Inflammatory macrophage (primary cell): ENCODE measurements at places on chromosomes 4 and X.

- DNase-seq, result no peak
Observed at GRCh38 chr4:154781126-154781982, at the start of gene RBM46. RBM46 (plus strand) TSS chr4:154781272; CDS start chr4:154796753, 15,481 bp downstream.

DNA sequence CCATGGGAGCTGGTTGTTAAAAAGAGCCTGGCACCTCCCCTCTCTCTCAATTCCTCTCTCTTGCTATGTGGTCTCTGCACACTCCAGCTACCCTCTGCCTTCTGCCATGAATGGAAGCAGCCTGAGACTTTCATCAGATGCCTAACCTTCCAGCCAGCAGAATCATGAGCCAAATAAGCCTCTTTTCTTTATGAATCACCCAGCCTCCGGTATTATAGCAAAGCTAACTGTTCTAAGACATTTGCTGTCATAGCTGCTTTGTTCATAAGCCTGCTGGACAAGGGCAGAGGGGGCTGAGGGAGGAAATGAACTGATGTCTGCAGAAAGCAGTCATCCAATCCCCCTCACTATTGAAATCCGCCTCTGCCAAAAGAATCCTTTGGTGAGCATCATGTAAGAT is 196.7 kb downstream of the ZNF330 start:
- DNase-seq, result no peak

- DNase-seq, result no peak
Observed at GRCh38 chrX:19720236-19720635, 167.2 kb downstream of the SH3KBP1 start.

DNA sequence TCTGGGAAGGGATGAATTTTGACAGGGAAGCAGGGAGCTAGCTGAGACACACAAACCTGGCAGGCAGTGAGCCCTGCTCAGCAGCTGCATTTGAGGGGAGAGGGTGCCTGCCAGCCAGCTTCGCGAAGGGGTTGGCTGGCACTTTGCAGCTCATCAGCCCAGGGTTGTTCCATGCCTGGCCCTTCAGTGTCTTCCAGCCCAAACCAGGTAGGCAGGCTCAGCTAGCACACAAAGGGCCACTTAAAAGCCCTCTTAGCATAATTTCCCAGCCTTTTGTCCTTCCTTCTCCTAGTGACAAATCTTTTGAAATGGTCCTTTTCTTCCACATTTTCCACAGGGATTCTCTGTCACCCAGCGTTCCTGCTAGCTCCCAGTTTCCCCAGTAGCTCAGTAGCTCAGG is 4.3 kb upstream of the FRMPD3 start:
- DNase-seq, result no peak

DNA sequence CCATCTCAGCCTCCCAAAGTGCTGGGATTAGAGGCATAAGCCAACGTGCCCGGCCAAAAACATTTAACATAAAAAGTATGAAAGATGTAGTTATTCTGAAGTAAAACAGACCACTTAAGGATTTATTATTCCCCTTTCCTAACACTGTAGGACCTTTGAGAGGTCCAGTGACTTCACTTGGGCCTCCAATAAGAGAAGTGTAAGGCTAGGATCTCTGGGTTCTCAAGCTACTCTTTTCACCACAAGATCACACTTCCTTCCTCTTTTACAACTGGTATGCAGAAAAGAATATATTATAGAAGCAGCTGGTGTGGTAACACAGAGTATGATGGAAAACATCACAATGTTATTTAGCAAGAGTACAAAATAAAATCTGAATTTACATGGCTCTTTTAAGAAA is 30.2 kb upstream of the CCNG2 start:
- peak; percentile 94 for DNase-seq

- no peak for DNase-seq
Observed at GRCh38 chr4:63906660-63907183, 502.5 kb downstream of the TECRL start.

DNA sequence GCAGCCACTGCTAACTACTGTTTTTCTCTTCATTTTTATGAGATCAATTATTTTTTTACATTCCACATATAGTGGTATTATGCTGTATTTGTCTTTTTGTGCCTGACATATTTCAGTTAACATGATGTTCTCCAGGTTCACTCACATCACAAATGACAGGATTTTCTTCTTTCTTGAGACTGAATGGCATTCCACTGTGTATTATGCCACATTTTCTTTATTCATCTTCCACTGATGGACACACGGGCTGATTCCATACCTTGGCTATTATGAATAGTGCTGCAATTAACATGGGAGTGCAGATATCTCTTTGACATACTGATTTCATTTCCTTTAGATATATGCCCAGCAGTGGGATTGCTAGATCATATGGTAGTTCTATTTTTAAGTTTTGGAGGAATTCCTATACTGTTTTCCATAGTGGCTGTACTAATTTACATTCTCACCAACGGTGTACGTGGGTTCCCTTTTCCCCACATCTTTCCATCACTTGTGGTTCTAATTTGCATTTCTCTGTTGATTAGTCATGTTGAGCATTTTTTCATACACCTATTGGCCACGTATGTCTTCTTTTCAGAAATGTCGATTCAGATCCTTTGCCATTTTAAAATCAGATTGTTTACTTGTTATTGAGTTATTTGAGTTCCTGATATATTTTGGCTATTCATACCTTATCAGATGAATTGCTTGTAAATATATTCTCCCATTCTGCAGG is 14.9 kb upstream of the ZCCHC4 start:
- no peak for DNase-seq
